ENCODE measurements at places on chromosomes 1 and 21. TPM values are rescaled to one million over a fixed set of nuclear protein-coding genes. Genes with fewer than 3 reads are reported as not detected.

Gene DDX20
- 19.2 TPM for total RNA-seq

GRCh38 chr1:28032281-28032680 is 56.1 kb downstream of the EYA3 start:
- no peak for DNase-seq

DNA sequence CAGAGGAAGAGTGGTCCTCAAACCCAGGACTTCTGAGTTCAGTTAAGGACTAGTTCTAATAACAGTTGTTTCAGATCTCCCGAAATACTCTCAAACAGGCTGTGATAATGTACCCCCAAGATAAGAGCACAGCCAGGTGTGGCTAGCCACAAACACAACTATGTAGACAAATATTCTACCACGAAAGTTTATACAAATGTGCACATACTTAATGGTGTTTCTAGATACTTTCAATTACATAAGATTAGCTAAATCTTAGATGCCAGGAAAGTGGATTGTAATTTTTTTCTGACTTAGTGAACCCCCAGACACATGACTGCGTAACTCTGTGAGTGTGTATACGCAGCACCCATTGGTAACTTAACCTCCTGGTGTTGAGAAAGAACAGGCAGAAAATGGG is 270.0 kb downstream of the USP25 start:
- DNase-seq = no peak

GRCh38 chr1:10920063-10920626 is 92.3 kb upstream of the TARDBP start:
- DNase-seq = peak; percentile 81

- no peak for DNase-seq
Measured at GRCh38 chr1:209106237-209106741, 477.2 kb upstream of the CAMK1G start.

DNA sequence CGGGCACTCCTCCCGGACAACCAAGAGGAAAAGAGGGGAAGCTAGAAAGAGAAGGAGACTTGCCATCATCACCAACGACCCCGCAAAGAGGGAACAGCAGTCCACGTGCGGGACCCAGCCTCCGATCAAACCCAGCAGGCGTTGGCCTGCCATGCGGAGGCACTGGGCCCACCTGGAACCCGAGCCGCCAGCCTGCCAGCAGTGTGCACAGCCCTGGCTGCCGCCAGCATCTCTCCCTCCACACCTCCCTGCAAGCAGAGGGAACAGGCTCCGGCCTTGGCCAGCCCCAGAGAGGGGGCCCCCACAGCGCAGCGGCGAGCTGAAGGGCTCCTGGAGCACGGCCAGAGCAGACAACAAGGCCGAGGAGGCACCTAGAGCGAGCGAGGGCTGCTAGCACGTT is 1244.7 kb upstream of the B3GALT2 start:
- DNase-seq = no peak

Gene CEPT1
- 37.3 TPM for total RNA-seq

Gene PIK3CD
- 12.7 TPM for total RNA-seq

- no peak for DNase-seq
Measured at GRCh38 chr1:99735852-99736251, 30.6 kb downstream of the FRRS1 start.

DNA sequence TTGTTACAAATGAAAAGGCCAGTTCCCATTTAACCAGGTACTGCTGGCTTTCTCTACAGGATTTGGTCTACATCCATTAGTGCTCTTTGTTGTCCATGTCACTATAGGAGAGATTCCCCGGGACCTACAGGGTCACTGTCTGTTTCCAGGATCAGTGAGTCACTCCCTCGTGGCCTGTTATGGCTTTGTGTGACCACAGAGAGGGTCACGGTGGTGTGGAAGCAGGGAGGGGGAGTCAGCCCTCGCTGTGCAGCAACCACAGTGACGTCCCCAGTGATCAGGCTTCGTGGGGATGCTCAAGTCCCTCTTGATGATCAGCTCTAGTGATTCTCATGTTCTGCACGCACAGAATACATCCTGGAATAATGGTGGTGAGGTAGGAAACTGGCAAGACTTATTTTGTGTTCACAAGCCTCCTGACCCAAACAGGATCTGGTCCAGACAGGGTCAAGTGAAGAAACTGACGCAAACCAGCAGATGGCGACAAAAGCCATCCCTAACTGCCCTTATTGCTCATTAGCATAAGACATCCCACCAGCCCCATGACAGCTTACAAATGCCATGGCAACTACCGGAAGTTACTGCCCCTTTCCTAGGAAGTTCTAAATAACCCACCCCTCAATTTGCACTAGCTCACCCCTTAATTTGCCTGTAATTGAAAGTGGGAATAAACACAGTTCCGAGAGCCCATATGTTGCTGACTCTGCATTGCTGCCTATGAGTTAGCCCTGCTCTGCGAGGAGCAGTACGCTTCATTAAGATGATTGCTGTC is 98.5 kb downstream of the DISC1 start:
- DNase-seq = peak; percentile 50

GRCh38 chr1:62912028-62912638 is 128.2 kb downstream of the ATG4C start:
- DNase-seq = no peak

GRCh38 chr21:44878053-44878982 is 4.8 kb upstream of the PTTG1IP start:
- DNase-seq = peak; percentile 73

Gene FMO5
- total RNA-seq = 2.7 TPM

GRCh38 chr1:54987427-54987826 is 7.0 kb downstream of the TMEM61 start:
- no peak for DNase-seq

DNA sequence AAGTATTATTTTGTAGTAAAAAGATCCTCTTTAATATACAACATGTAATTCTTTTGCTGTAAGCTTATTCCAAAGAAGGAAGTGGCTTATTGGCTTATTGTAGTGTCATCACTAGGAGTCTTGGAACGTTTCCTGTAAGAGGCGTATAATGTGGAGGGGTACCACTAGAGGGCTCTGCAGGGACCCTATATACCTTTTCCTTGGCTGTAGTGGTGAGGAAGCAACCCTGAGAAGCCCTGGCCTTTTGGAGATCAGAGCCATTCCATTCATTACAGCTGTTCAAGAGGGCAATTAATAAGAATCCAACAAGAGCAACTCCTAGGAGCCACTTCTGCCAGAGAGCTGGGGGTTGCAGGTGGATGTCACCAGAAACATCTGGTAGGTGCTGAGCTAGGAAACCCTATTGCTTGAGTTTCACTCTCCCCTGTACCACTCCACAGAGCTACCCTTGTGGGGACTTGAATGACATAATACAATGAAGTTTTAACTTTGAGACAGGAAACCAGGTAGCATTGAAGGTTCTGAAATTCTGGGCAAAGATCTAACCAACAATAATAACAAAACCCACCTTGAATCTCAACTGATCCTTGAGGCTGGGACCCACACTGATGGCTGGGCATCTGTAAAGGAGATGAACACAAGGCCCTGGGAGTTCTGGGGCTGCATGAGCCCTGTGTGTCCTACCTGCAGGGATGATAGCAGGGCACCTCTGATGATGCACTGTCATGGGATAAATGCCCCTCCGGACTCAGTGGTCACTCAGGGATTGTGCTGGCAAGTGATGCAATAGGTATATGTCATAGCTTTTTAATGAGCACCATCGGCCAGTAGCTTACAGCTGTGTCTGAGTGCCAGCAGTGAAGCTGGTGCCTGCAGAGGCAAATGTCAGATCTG is 160.2 kb upstream of the COA6 start:
- DNase-seq = no peak

Gene SPRR4
- not detected for total RNA-seq

DNA sequence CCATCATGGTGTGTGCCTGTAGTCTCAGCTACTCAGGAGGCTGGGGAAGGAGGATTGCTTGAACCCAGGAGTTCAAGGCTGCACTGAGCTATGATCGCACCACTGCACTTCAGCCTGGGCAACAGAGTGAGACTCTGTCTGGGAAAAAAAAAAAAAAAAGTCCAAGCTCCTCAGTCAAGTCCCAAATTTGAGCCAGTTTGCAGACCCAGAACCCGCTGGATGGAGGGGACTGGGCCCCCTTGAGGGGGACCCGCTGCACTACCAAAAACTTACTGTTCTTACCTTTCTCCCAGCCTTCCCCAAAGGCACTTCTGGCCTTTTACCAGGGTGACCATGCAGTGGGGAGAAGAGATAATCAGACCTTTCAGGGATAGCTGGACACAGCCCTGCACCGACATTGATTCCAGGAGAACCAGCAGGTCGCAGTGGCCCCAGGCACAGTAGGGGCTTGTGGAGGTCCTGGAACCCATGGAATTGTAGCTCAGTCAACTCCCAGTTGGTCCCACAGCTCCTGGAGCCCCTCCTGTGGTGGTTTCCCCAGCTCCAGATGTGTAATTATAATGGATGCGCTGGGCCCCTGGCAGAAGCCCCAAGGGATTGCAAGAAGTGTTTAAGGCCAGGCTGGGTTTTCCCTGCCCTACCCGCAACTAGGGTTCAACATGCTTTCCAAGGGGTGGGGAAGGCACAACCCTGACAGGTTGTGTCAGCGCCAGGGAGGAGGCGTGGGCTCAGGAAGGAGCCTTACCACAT is 4.1 kb upstream of the WNT9A start:
- DNase-seq = peak; percentile 74

GRCh38 chr1:53519421-53519820 is 60.2 kb downstream of the DMRTB1 start:
- DNase-seq = peak; percentile 96

- DNase-seq = no peak
Measured at GRCh38 chr1:42567038-42567437, 91.2 kb upstream of the PPIH start.

DNA sequence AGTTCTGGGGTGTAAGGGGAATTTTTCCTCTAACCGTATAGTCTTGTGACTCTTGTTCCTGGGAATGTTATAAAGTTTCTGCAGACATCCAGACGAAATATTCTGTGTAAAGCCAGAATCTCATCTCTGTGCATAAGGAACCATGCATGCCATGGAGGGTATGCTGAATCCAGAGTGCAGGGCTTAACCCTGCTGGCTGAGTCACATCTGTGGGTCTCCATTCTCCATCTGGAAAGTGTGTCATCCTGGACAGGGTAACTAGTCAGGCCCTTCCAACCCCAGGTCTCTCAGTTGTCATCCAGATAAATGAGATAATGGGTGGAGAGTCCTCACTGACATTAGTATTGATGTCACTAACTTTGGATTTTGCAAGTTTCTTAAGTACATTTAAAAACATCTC is 48.8 kb downstream of the ATP5PO start:
- peak; percentile 92 for DNase-seq

- no peak for DNase-seq
Measured at GRCh38 chr1:234889643-234890042, 239.0 kb downstream of the TOMM20 start.

DNA sequence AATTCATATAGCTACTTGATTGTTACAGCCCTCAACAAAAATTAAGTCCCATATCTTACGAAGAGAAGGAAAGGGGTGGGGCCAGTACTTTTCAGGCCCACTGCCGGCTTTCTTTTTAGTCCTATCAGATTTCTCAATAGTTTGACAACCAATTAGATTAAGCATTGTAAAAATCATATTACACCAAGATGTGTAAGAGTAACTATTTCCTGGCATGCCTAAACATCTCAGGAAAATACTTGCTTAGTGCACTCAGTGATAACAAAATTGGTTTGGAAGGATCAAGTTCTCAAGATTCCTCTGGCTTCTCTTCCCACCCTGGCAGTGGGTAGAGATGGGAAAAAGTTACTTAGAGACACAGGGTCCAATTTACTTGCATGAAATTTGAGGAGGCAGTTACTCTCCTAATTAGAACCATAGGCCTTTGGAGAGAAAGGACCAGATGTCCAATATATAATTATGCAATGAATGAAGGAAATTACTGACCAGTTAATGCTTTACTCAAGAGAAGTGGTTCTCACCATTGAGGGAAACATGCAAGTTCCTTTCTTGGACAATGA is 30.1 kb downstream of the STPG1 start:
- DNase-seq = no peak

Gene CLDN17
- total RNA-seq = not detected

Gene SLC16A4
- 76.0 TPM for total RNA-seq

GRCh38 chr1:160834945-160835565 is 27.6 kb downstream of the CD244 start:
- DNase-seq = peak; percentile 50

DNA sequence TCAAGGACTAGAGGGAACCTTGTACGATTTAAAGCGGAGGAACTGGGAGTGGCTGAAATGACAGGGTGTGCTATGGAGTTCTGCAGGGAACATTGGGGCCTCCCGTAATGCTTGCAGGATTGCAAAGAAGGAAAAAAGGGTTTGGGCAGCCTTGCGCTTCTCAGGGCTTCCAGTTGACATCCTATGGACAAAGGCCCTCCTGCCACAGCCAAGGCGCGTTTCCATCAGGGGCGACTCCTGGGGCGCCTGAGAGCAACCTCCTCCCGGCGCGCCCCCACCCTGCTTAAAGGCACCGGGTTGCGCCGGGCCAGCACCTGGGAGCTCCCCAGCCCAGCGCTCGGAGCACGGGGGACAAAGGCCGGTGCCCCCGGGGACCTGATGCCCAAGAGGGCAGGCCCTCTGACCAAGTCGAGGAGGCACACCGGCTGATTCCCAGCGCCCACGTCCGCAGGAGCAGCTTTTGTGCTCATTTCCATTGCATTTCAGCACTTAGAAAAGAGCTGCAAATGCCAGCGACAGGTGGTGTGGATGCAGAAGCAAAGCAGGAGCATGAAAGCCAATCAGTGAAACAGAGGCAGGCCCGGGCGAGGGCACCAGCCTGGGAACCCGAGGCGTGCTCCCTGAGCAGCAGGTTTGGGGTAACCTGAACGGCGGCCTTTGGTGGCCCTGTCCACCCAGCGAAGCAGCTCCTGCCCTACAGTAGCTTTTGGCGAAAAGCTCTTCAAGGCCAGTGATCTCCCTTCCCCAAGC is 17.6 kb upstream of the RNF187 start:
- no peak for DNase-seq

GRCh38 chr1:14181191-14181795 is 417.2 kb upstream of the KAZN start:
- DNase-seq = no peak

DNA sequence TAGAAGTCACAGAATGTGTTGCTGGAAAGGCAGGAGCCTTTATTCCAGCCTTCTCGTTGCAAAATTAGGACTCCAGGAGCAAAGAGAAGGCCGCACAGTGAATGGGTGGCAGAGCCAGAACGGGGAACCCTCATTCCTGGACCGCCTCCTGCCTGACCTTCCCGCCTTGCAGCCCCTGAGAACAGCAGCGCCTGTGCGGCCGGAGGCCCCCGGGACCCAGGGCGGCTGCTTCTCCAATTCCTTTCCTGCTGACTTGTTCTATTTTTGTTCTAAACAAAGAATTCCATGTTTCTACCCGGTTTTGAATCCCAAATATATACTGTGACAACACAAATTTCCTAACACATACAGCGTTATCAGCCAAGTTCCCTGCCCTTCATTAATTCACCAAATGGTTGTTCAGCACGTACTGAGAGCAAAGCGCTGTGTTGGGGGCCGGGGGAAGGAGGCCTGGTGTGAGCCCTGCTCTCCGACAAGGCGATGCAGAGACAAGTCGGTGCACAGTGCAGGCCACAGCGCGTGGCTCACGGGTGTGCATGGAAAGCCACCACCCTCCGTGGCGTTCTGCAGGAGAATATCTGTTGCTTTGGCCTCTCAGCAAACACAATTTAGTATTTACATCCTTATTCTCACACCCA is 31.9 kb upstream of the COL6A2 start:
- peak; percentile 79 for DNase-seq

GRCh38 chr1:178643831-178644230 is 81.2 kb upstream of the RALGPS2 start:
- no peak for DNase-seq

Gene FYB2
- not detected for total RNA-seq

Gene ITLN2
- total RNA-seq = not detected
